Activated CD4-positive, alpha-beta T cell treated with anti-CD3 and anti-CD28 coated beads, Interleukin-10, Interleukin-2, amounts not matched to agents 100 ng/mL and 50 ng/mL, durations not matched to agents 16 hours and 8 hours (primary cell): ENCODE measurements at places on chromosomes 11 and 22.
A peak's percentile ranks its signal among the peaks of the same experiment; 100 is the strongest.

- no peak for DNase-seq
These were observed 24.8 kb downstream of the AMOTL1 start for GRCh38 chr11:94793002-94793401.

DNA sequence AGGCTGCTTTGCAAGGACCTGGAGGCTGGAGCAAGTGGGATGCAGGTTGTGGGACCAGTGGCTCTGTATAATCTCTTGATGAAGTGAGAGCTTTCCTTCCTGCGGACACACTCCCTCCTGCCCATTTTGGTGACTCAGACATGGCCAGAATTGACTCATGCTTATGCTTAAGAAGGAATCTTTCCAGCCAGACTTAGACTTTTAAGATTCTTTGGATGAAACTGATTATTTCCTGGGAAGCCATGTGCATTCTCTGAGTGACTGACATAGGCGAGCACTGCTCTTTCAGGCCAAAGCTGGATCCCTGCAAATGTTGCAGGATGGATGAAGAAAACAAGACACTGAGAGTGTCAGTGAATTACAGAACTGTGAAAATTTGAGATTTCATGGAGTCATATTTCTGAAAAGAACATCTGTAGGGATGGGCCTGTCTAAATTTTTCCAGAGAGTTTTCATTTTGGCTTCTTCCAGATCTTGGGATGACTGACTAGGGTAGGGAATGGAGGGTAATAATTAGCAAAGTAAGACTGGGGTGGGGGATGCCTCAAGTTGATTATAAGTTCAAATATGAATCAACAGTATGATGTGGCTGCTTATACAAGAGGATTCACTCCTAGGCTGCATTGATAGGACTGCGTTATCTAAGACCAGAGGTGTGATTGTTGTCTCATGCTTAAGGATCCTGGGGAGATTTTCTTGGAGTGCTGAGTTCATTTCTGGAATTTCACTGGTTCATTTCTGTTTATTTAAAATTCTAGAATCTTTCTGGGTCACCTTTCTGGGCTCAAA is 195.8 kb downstream of the HIPK3 start:
- DNase-seq = no peak

DNA sequence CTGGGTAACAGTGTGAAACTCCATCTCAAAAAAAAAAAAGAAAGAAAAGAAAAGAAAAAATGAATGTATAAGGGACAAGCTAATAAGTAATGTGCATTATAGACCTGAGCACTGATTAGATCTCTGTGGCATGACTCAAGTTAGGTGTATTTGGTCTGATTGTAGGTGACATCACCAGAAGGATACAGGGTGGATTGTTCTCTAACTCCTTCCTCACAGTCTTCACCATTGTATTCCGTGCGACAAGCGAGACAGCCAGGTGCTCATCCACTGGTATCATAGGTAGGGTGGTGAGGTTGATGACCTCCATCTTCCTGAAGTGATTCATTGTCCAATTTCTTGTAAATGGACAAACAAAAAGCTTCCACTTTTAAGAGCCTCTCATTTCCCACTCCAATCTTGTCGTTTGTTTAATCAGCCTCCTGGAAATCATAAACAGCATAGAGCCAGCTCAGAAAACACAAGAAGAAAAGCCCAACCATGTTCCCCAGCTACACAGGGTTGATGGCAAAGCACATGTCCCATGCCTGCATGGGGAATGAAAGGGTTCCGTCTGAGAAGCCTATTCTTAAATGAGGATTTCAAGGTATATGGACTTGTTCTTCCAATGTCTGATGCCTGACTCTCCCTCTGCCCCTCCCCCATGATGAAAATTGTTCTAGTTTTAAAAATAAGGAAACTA is 6.2 kb downstream of the FAM227A start:
- no peak for DNase-seq

DNA sequence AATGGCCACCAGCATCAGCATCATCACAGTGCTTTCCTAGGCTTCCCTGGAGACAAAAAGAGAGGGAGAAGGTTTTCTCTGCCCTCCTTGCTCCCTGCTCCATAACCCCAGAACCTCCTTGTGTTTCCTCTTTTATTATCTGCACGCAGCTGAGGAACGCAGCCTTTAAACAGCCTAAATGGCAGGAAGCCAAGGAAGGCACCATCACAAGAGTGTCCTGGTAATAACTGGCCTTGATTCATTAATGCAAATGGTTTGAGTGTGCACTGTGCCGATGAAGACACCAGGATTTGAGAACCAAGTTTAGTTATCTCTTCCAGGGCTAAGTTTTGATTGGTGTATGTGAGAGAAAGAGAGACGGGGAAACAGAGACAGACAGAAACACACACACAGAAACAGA is 29.4 kb upstream of the DRD2 start:
- no peak for DNase-seq

- no peak for DNase-seq
These were observed 9.5 kb downstream of the PRDX5 start for GRCh38 chr11:64327375-64327774.

DNA sequence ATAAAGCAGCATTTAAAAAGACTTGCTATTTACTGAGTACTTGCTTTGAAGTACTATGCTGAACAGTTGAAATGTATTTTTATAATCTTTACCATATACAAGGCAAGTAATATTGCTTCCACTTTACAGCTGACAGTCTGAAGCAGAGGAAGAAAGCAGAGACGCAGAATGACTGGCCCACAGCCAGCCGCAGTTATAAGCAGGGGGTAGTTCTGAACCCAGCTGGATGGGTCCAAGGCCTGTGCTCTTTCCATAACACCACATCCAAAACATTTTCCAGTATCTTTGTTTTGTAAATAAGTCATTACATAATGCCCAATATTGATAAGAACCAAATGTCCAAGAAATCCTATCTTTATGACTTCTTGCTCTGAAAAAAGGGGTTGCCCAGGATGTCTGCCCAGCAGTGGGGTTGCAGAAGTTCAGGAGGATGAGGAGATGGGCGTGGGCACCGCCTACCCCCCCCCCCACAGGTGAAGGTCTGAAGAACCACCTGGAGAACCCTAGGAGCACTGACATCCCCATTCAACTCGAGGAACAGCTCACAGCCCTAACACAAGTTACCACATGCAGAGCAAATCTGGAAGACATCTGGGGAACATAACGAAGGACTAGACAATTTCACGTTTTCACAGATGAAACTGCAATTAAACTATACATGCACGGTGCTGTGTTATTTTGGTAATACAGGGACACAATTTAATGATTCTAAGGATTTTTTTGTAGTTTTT is 24.2 kb upstream of the YPEL1 start:
- DNase-seq = no peak

- peak; percentile 97 for DNase-seq
These were observed 7.5 kb upstream of the WEE1 start for GRCh38 chr11:9565822-9566560.

DNA sequence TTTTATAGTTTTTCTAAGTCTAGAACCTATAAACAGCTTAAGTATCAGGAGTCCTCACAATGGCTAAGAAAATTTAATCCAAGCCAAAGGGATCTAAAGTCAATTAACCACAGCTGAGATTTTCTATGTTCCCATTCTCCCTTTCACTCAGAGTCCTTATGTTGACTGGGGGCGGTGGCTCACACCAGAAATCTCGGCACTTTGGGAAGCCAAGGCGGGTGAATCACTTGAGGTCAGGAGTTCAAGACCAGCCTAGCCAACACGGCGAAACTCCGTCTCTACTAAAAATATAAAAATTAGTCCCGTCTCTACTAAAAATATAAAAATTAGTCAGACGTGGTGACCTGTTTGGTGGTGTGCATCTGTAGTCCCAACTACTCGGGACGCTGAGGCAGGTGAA is 6.9 kb downstream of the RDX start:
- DNase-seq = no peak

- DNase-seq = no peak
These were observed 2.2 kb downstream of the HBG2 start for GRCh38 chr11:5252192-5252918.

GRCh38 chr11:41920374-41920773 is 460.9 kb upstream of the LRRC4C start:
- DNase-seq = no peak

DNA sequence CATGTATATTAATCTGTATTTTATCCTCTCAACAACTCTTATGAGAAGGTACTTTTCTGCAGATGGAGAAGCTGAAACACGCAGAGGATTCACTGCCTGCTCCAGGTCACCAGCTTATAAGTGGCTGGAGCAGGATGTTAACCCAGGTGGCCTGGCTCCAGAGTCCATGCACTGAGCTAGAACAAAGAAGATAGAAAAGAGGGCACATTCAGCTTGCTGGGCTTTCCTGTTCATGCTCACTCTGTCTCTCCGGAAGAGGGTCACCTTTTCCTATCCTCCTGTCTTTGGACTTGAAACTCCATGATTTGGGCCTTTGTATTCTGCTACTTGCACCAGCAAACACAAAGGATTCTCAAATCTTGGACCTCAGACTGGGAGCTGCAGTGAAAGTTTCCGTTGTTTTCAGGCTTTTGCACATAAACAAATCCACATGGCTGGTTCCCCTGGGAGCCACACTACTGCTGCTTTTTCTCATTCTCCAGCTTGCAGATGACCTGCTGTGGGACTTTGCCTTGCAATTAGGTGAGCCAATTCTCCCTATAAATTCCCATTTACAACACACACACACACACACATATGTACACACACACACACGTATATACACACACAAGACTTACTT is 117.3 kb upstream of the GRK3 start:
- DNase-seq = no peak

DNA sequence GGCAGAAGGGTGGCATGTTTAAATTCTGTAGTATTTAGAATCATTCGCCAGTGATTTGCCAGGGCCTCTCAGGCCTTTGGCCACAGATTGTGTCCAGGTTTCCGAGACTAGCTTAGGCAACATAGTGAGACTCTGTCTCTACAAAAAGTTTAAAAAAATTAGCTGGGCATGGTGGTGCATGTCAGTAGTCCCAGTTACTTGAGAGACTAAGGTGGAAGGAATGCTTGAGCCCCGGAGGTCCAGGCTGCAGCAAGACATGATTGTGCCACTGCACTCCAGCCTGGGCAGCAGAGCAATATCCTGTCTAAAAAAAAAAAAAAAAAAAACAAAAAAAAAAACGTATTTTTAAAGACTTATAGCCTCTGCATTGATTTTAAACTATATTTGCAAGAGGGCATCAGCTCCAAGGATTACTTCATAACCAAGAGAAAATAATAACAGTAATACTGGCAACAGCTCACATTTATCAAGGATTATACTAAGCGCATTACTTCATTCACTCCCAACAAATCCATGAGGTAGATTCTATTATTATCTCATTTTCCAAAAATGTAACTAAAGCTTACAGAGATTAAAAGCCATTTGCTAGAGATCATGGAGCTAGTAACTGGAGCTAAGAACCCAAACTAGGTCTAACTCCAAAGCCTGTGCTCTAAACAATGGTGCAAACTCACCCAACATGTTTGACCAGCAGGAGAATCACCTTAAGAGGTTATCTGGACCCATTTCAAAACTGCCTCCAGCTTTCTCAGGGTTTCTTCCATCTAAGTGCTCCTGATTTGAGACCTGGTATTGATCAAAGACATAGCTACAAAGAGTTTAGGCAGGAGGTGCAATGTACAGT is 32.6 kb upstream of the SLC6A5 start:
- no peak for DNase-seq

GRCh38 chr11:9072626-9073176 is 18.7 kb downstream of the SCUBE2 start:
- DNase-seq = no peak

GRCh38 chr11:121654259-121654842 is 201.6 kb upstream of the SORL1-AS1 start:
- no peak for DNase-seq

- DNase-seq = peak; percentile 55
These were observed 10.0 kb downstream of the PPM1F start for GRCh38 chr22:21942407-21943343.

DNA sequence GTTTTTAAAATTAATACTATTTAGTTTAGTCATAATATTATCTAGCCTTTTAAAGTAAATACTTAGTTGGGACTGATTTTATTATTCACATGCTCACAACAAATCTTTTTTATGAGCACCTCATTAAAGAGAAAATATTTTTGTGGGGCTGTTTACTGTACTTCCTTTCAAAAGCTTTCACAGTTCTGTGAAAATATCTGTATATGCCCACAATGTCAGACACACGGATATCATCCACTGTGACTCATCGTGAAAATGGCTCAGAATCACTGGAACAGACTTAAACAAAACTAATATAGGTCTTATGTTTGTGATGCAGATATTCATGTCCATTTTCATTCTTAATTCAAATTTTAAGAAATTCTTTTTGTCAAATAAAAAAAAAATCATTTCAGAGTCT is 305.2 kb downstream of the RAB38 start:
- DNase-seq = no peak

- peak; percentile 73 for DNase-seq
These were observed 4.5 kb downstream of the MYEOV start for GRCh38 chr11:69298267-69299022.

- DNase-seq = no peak
These were observed 2.9 kb upstream of the FBLN1 start for GRCh38 chr22:45499746-45500145.

GRCh38 chr22:27292542-27293299 is 508.8 kb downstream of the MN1 start:
- no peak for DNase-seq

DNA sequence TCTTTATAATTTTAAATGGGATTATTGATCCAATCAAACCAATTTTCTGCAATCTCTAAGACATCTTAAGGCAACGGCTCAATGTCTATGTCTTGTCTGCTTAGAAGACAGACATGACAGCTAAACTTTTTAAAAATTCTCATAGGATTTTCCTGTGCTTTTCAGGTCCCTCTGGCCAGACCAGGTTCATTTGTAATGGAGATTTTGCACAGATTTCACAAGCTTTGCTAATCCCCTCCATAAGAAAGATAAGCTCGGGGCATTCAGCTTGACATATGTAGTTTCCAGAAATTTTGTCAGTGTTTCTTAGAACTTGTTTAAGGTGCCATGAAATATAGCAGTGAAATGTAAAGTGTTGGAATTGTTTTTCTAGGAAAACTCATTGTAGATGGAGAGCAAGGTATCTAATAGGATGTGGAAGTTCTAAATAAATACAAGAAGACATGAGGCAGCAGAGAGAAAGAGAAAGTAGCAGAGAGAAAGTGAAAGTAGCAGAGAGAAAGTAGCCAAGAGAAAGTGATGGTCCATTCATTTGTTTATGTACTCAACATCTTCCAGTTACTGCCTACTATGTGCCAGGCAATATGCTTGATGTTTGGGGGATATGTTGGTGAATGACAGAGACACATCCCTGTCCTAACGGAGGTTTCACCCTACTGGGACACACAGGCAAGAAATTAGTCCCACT is 219.1 kb upstream of the ARHGAP42 start:
- no peak for DNase-seq
